ENCODE measurements at places on chromosomes 12 and 14.

- no peak for DNase-seq
These were observed 25.5 kb upstream of the MGP start for GRCh38 chr12:14911131-14911530.

DNA sequence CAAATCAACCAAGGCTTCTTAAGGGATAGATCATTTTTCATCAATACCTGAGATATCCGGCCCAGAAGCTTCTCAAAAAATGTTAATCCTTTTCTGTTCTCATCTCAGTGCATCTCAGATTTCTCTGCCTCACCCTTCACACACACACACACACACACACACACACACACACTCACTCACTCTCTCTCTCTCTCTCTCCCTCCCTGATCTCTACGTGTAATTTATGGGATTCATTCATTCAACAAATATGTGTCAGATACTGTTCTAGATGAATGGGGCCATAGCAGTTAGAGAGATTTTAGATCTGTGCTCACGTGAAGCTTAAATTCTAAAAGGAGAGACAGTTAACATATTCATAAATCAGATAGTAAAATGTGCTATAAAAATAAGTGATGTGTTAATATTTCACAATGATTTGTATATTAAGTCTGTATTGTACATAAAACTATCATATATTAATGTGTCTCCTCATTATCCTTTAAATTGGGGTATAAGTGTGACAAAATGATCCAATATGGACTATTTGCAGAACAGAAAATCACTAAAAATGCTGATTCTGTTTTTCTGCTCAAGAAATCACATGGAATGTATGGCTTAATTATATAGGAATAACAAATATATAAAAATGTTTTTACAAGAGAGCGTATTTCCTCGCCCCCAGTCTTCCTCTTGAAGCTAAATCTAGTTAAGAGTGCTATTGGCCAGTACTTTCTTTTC is 7.3 kb upstream of the FRMD6 start:
- no peak for DNase-seq

GRCh38 chr12:83843541-83843940 is 1069.1 kb downstream of the SLC6A15 start:
- DNase-seq: no peak

DNA sequence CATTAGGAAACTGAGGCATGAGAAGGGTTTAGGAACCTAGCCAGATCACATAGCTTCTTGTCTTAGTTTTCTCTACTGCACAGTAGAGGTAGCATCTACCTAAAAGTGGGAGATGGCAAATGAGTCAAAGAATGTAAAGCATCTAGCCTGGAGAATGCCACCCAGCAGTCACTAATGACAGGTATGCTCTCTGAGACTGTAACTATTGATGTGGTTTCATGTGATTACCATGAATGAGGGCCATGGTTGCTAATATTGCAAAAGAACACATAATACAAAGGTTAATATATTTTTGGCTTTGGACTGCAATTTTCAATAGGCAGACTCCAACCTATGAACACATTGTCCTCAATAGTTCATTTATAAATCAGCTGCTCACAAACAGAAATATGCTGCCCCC is 389.9 kb downstream of the GRIN2B start:
- no peak for DNase-seq

GRCh38 chr14:64990939-64991338 is 4.2 kb downstream of the FNTB start:
- no peak for DNase-seq

GRCh38 chr12:46265734-46266133 is 3.1 kb downstream of the SLC38A1 start:
- no peak for DNase-seq

- no peak for DNase-seq
These were observed 635 bp downstream of the LTA4H start for GRCh38 chr12:96034621-96035282.

GRCh38 chr14:77094672-77095284 is 3.3 kb upstream of the CIPC start:
- peak; percentile 72 for DNase-seq

GRCh38 chr12:83954956-83955601 is 957.5 kb downstream of the SLC6A15 start:
- DNase-seq: no peak

GRCh38 chr14:68528040-68528687 is 264.7 kb downstream of the ZFP36L1 start:
- no peak for DNase-seq

DNA sequence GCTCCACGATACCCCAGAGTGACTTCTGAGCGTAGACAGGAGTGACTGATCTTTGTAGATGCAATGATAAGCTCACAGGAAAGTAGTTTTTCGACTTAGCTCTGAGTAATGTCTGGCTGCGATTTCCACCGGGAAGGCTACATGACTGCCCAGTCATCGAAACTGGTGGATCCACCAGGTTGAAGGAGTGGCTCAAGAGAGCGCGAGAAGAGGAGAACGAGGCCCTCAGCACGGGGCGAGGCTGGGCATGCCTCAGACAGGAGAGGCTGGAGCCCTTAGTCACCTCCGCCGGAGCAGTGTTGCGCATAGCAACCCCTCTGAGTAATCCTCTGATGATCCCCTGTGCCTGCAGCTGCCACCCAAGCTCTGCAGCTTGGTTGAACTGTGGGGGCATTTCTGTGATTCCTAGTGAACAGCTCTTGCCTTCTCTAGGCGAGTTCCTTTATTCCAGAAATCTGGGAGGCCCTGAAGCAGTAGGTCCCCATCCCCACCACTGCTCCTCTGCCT is 25.6 kb downstream of the ELK3 start:
- peak; percentile 97 for DNase-seq

Measured in kidney capillary endothelial cell (primary cell).